Fibroblast of the aortic adventitia (primary cell): ENCODE measurements at places on chromosomes 2 and 18. TPM values are rescaled to one million over a fixed set of nuclear protein-coding genes. Genes with fewer than 3 reads are reported as not detected.

Gene DLX1
- total RNA-seq: 0.41 and 0.99 TPM in 2 replicates

Gene ADAM17
- 40.1 and 108 TPM in 2 replicates for total RNA-seq

Gene RTP5
- not detected in 2 replicates for total RNA-seq

DNA sequence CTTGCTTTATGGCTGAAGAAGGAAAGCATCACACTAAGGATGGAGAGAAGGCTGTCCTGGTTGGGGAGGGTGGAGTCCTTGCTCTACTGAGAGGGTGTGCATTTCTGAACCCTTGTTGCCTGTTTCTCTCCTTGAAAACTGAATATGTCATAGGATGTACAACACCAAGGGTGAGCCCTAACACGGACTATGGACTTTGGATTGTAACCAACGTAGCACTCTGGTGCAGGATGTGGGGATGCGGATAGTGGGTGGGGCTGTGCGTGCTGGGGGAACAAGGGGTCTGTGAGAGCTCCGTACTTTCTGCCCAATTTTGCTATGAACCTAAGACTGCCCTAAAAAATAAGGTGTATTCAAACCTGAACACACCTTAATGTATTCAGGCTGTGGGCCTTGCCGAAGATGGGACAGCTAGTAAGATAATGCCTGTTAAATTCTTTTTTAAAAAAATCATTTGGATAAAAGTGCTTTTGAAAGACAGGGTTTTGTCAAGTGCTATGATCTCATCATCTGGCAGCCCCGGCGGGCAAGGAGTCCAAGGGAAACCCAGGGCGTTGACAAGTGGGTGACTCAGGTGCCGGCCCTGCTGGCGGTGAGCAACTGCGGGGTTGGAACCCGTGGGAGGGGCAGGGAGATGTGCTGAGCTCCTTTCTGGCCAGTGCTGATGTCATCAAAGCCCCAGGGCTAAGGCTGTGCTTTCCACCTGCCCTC lies 54.0 kb downstream of the GATA6 start:
- peak; percentile 85 for DNase-seq

Gene SCN3A
- total RNA-seq: 3.1 and 102 TPM in 2 replicates

Gene G6PC2
- total RNA-seq: not detected in 2 replicates

Gene CHRNA1
- total RNA-seq: not detected in 2 replicates

DNA sequence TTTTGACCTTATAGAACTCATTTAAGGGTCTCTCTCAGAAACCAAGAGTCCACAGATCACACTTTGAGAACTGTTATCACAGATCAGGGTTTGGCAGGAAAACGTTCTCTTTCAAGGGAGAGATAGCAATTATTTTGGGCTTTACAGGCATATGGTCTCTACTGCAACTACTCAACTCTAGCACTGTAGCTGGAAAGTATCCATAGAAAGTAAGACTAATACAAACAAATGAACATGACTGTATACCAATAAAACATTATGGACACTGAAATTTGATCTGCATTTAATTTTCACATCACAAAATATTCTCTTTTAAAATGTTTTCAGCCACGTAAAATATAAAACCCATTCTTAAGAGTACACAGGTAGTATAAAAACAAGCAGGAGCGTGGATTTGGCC lies 100.5 kb downstream of the TRIP12 start:
- no peak for DNase-seq
